Right atrium auricular region (tissue), 2 donors: ENCODE measurements at places on chromosomes 3 and 15. TPM values are rescaled to one million over a fixed set of nuclear protein-coding genes. Genes with fewer than 3 reads are reported as not detected.
A peak's percentile ranks its signal among the peaks of the same experiment; 100 is the strongest.

WDR93 gene
- total RNA-seq: not detected

C3orf20 gene
- total RNA-seq: not detected

AADAC gene
- 0.70 TPM for total RNA-seq

NEK10 gene
- 10.3 TPM for total RNA-seq

DNA sequence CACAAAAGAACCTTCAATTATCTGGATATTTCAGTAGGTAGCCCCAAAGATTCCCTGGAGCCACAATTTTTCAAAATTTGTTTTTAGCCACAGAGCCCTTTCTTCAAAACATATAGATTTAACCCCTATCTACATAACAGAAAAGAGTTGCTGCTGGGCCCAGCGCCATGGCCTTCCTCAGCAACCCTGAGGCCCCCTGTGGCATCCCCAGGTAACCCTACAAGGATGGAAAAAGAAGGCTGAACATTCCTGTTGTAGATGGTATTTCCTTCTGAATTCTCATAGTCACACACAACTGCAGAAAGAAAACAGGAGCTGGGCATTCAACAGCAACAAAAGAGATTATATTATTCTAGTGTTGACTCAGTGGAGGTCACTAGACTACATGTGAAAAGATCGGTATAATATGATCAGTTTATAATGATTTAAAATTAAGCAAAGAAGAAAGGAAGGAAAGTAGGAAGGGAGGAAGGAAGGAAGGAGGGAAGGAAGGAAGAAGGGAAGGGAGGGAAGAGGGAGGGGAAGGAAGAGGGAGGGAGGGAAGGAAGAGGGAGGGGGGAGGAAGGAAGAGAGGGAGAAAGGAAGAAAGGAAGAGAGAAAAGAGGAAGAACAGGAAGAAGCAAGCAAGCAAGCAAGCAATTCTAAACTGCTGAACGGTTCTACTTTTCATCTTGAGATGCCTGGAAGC, 342.5 kb upstream of the NR2F2 start:
- no peak overlapping the region for H3K4me3 ChIP-seq
- no peak for DNase-seq
- H3K27me3 ChIP-seq: no peaks in the 10 kb centered on the region

- no peaks in the 10 kb centered on the region for H3K36me3 ChIP-seq
- H3K4me3 ChIP-seq: no peak overlapping the region
- DNase-seq: no peak
- H3K27me3 ChIP-seq: no peaks in the 10 kb centered on the region
Observed at GRCh38 chr3:143506190-143506589, 342.1 kb downstream of the SLC9A9 start.

DNA sequence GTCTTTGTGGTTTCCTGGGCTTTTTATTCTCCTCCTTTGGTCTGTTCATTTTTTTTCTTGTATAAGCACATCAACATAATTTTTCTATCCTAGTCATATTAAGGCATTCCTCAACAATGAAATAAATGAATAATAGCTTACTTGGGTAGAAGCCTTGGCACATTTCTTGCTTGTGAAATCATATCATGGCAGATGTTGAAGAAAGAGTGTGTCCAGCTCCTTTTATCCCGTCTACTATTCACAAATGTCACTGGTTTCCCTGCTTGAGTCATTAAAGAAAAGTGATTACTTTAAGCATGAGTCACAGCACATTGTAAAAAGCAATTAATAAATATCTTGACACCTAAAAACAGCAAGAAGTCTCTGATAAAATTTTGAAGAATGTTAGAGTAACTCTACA, 42.1 kb downstream of the MINAR1 start:
- DNase-seq: no peak
- no peak overlapping the region for H3K27ac ChIP-seq
- no peaks in the 10 kb centered on the region for H3K36me3 ChIP-seq
- H3K4me3 ChIP-seq: no peak overlapping the region
- no peaks in the 10 kb centered on the region for H3K4me1 ChIP-seq

DNA sequence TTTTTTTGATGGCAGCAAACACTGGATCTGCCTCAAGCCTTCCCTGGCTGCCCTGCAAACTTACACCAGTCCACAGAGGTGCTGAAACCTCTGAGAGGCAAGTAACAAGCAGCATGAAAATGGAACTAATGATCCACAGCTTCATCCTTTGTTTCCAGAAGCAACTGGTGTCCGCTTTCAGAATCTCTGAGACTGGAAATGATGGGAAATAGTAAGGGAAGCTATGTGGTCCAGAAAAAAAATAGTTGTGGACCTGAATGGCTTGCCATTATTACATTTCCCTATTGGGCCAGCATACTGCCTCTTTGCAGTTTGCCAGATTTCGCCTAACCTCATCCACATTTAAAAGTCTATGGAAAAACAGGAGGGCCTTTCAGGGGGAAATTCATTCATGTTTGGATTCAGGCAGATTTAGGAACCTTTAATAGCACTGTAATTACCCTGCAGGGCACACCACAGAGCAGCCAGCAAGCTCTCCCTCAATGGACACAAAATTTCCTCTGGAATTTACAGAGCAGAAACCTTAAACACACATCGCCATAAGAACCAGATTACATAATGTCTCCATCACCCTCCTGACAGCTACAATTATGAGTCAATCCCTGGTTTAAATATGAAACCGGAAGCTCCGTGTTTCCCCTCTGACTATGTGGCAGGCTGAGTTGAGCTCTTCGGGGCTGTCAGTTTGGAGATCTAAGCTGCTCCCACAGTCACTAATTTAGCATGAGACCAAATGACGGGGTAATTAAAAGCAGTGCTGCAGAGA, 134.4 kb downstream of the TMCO5A start:
- H3K4me3 ChIP-seq: no peak overlapping the region
- no peak for DNase-seq
- H3K27me3 ChIP-seq: no peaks in the 10 kb centered on the region
- H3K36me3 ChIP-seq: no peaks in the 10 kb centered on the region
- peaks cover 30% of the 10 kb centered on the region for H3K4me1 ChIP-seq
- peak overlapping the region; percentile 72 for H3K27ac ChIP-seq

DNA sequence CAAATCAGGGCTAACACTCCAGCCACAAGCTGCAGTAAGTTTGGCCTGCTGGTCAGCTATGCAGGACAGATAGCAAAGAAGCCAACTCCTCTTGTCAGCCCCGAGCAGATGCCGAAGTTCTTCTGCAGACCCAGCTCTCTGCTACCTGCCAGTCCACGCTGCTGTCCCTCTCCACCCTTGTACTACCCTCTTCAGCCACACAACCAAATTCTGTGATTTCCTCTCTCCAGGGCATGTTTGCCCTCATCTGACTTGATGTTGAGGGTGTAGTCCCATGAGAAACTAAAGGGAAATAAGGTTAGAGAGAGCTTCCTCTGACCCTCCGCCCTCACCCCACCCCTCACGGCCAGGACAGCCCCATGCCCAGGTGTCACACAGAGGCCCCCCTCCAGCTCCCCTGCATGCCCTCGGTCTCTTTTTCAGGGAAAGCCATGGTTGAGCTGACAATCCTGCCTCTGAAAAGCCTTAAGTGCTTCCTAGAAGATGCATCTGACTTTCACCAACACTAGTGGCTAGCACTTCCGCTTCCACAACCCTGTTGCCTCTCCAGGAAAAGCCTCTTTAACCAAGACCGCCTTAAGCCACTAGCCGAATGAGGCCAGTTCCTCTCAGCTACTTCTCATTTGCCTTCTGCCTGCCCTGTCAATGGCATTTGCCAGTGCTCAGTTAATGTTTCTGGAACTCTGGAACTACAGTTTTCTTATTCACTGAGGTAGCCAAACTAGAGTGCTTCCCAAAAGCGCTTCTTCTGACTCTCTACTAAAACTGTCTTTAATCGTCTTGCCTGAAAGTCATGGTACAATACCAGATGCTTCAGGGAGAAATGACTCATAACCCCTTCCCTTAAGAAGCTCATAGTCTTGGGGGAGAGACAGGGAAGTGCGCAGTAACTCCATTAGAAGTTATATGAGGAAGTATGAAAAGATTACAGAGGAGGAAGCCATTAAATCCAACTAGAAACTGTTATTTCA, 300.4 kb upstream of the STT3B start:
- no peak for DNase-seq
- no peaks in the 10 kb centered on the region for H3K4me1 ChIP-seq
- no peaks in the 10 kb centered on the region for H3K36me3 ChIP-seq
- H3K27ac ChIP-seq: peak overlapping the region; percentile 35
- H3K4me3 ChIP-seq: no peak overlapping the region

- H3K4me3 ChIP-seq: no peak overlapping the region
- no peaks in the 10 kb centered on the region for H3K4me1 ChIP-seq
- H3K27me3 ChIP-seq: no peaks in the 10 kb centered on the region
- no peaks in the 10 kb centered on the region for H3K36me3 ChIP-seq
- DNase-seq: no peak
Observed at GRCh38 chr3:35679409-35680080, 40.2 kb downstream of the ARPP21 start.

DNA sequence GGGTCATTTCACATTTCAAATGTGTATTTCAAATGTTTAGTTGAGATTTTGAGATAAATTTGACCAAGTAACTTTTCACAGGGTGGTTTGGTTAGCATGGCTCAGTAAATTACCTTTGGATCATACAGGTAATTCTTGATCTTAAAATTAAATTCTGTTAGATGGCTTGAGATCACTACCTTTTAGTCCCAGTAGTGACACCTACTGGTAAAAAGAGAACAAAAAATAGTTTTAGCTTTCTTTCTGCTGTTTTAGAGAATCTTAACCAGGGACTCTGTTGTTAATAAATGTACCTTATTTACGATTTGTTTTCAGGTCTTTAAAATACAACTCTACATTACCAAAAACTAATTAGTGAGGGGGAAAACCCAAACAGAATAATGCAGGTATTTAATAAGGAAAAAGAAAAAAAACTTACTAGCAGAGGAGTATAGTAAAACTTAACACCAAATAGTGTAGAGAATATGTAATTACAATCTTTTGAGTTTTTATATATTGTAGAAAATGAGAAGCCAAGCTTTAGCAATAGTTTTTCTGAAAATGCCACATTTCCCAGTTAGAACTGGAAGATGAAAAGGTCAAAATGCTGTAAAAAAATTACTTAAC, 620.3 kb upstream of the AGTR1 start:
- no peak for DNase-seq
- H3K27ac ChIP-seq: no peak overlapping the region
- no peaks in the 10 kb centered on the region for H3K27me3 ChIP-seq
- H3K4me3 ChIP-seq: no peak overlapping the region
- H3K4me1 ChIP-seq: no peaks in the 10 kb centered on the region
- H3K36me3 ChIP-seq: no peaks in the 10 kb centered on the region

DNA sequence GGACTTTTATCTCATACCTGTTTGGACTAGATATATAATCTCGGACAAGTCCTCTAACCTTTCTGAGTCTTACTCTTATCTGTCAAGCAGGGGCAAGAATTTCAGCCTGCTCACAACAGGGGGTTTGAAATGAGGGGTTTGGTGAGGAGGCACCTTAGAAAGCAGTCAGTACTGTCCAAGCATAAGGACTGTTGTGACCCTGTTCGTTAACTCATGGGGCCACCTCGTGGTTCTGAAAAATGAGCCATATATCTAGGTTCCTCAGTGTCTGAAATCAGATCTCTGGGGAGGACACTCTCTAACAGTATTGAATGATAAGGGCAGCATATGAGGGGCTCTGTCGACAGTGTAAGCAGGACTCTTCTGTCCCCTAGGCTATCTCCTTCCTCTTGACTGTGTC, 7.2 kb upstream of the TIMP4 start:
- H3K27ac ChIP-seq: no peak overlapping the region
- DNase-seq: no peak
- no peaks in the 10 kb centered on the region for H3K4me1 ChIP-seq
- H3K36me3 ChIP-seq: no peaks in the 10 kb centered on the region
- no peaks in the 10 kb centered on the region for H3K27me3 ChIP-seq
